ENCODE measurements at places on chromosomes 2 and 18.
A peak's percentile ranks its signal among the peaks of the same experiment; 100 is the strongest.

DNA sequence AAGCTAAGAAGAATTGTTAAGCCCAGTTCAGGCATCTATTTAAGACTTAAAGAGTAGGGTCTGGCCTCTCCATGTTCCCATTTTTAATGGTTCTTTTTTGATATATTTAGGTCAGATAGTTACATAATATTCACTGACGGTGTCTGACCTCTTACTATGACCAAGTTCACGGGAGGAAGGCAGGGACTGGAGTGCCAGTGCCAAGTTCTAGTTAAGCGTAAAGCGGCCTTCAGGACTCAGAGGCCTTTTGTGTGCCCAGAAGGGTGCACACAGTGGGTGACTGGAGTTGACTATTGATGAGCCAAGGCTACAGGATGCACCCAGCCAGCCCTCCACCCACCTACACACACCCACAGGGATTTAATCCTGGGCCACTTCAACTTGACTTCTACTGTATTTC is 290.9 kb downstream of the PIEZO2 start:
- DNase-seq: no peak

DNA sequence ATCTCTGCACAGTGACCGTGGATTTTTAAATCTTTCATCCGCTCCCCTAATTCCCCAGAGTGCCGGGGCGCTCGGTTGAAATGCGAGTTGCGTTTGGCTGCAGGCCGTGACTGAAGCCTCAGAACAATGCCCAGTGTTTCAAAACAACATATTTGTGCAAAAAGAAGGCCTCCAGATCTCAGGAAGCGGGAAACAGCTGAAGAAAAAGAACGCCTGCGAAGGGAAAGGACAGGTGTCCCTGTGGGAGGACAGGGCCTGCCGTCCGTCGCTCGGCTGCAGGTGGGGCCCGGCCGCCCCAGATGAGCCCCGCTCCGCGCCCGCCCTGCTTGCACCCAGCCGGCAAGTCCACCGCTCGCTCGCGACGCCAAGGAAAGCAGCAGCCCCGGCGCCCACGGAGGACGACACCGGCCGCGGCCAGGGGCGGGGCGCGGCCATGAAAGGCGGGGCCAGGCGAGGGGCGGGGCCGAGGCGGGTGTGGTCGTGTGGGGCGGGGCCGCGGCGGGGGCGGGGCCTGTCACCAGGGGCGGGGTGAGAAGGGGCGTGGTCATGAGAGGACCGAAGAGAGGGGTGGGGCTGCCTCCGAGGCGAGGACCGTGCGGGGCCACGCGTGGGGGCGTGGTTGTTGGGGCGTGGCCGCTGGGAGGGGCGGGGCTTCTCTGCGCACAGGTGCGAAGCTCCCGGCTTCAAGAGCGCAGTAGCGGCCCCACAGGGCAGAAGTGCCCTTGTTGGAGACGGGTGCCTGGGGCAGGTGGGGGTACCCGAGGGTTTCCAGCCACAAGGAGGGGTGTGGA is 17.6 kb upstream of the BOK start:
- no peak for DNase-seq

- DNase-seq: no peak
Measured at GRCh38 chr2:125073440-125073839, 1048.4 kb downstream of the CNTNAP5 start.

GRCh38 chr2:45329045-45329677 is 281.9 kb downstream of the SRBD1 start:
- DNase-seq: peak; percentile 41

DNA sequence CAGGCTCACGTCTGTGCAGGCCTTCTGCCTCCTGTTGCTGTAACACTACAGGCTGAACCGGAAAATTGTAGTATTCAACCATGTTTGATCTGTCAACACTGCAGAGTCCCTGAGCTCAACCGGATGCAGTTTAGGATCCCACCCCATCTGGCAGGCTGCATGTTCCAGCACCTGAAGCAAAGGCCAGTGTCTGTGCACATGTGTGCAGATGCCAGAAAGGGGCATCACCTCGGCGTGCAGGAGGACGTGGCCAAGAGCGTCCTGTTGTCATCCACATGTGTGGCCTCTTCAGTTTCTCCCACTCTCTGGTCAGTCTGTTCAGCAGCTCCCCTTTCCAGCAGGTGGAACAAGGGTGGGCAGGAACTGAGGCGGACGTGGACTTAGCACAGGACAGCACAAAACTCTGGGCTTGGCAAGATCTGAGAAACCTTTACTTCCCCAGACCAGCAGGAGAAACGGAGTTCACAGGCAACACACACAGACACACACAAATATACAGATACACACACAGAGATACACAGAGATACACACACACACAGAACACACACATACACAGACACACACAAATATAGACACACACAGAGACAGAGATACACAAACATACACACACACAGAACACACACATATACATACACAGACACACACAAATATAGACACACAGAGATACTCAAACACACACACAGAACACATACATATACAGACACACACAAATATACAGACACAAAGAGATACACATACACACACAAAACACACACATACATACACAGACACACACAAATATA is 111.3 kb downstream of the NDUFA10 start:
- DNase-seq: no peak

GRCh38 chr2:94956797-94957391 is 68.6 kb upstream of the MAL start:
- peak; percentile 1 for DNase-seq

DNA sequence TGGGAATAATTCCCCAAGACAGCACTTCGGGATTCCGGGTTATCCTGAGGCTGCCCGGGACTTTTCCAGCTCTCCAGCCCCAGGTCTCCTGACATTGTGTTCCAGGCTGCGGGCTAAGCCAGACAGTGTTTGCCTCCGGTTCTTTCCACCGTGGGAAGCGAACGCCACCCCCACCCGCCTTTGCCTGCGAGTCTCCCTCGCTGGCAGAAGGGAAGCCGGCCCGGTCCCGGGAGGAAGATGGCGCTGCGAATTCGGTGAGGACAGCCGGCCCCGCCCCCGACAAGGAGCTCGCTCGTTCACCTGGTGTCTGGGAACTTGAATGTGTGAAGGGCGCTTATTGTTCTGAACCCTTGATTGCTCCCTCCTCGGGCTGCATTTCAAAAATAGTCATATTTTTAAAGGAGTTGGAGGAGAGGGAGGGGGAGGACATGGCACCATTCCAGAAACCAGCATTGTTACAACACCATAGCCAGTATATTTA is 2.9 kb downstream of the LRATD1 start:
- peak; percentile 40 for DNase-seq

- no peak for DNase-seq
Measured at GRCh38 chr2:100756704-100757103, 63.2 kb upstream of the NPAS2 start.

DNA sequence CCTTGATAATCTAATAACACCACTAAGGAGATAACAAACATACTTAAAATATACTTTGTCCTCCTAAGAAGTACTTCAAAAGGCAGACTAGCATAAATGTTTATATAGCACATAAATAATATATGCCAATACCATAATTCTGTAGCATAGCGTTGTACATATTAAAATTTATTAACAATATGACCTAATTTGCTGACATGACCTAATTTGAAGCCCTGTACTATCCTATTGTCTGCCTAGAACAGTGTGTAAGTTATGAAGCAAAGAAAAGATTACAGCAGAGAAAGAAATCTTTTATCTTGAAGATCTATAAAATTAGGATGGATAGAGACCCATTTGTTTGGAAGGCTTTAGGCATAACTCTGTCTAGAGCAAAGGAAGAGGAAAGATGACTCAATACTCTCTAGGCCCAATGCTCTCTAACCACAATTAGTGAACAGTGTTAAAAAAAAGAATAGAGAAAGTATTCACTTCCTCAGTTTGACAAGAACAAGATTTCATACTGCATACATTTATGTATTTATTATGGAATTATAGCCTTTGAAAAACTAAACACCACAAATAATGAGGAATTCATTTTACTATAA is 231.3 kb downstream of the ZRANB3 start:
- DNase-seq: peak; percentile 16

- no peak for DNase-seq
Measured at GRCh38 chr2:63054841-63055225, 4.2 kb downstream of the OTX1 start.

GRCh38 chr2:68686178-68686577 is 42.8 kb downstream of the PROKR1 start:
- no peak for DNase-seq

DNA sequence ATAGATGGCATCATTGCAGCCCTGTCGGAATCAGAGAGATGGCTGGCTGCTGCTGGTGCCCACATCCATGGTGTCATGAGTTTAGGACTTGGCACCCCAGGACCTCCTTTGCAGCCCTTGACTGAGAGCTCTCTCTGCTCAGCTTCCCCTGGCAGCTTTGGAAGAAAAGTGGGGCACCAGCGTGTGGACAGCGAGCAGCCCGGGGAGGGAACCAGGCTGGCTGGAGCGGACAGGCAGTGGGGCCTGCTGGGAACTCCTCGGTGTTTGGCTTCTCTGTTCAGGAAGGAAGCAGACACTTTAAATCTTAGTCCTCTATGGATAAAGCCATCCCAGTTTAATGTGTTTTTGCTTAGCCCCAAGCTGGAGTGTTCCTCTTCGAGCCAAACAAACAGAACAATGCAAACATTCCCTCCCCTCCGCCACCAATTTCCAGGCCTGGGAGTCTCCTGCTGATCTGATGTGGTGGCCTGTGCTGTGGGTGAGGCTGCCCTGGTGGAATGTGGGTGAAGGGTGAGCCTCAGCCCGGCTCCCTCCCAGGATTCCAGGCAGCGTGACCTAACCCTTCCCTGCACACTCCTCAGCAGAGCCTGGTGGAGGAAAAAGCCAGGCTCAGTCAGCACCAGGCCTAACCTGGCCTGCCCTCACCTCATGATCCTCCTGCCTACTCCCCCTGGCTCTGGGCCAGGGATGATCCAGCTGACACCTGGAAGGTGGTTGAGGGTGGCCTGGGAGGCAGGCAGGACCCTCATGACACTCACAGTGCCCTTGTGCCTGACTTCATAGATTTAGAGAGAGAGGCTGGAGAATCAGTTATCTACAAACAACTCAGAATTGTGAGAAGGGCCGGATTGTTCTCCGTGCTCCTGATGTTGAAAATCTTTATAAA is 21.6 kb upstream of the ITGB6 start:
- peak; percentile 70 for DNase-seq

DNA sequence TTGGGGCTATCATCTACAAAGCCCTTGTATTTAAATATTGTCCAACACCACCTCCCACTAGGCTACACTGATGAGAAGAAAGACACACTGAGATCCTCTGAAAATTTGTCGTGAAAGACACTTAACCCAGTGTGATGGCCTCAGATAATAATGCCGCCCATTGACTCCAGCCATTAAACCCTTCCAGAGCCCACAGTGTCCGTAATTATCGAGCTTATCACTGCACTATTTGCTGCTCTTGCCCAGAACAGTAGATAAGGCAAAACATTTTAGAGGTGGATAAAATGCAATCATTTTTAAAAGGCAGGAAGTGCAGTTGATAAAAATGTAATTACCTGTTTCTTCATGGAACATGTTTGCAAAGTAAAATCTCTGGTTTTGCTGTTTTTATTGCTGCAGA is 121.3 kb upstream of the DDX18 start:
- no peak for DNase-seq

DNA sequence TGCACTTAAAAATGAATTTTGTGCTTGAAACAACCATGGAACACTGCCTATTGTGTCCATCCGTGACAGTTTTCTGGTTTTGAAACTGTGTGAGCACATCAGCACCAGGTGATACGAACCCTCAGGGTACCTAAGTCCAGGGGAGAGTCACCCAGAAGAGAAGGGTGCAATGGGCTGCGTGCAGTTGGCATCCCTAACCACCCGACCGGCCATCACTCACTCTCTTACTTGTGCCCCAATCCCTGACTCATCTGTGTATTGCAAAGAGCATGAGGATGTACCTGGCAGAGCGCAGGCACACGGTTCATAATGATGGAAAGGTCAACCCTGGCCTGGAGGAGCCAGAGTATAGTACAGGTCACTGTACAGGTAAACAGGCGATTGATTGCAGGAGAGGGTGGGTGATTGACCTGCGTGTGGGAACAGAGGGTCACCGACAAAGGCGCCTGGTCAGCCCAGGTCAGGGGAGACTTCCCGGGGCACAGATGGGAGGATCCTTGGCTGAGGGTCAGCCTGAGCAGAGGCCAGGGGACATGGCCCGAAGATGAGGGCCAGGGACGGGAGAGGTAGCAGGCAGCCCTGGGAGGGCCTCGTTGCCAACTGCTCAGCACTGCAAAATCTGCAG is 160.3 kb downstream of the SEPTIN10 start:
- DNase-seq: no peak

All from mesenchymal stem cell (in vitro differentiated cells and primary cell).